ENCODE measurements at places on chromosomes 5 and 9.
A peak's percentile ranks its signal among the peaks of the same experiment; 100 is the strongest.

DNA sequence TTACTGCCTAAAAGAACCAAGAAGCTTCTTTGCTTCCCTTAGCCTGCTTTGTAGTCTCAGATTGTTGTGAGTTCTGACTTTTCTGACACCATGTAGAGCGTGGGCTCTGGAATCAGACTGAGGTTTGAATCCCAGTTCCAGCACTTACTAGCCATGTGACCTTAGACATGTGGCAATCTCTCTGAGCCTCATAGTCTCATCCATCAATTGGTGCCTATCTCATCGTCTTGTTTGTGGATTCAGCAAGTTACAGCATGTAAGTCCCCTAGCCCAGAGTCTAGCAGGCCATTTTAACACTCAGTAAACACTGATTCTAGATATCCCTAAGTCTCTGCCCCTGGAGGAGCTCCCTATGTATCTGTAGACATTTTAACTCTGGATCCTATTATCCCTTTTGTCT is 94.7 kb downstream of the ANGPTL2 start:
- no peak for DNase-seq

DNA sequence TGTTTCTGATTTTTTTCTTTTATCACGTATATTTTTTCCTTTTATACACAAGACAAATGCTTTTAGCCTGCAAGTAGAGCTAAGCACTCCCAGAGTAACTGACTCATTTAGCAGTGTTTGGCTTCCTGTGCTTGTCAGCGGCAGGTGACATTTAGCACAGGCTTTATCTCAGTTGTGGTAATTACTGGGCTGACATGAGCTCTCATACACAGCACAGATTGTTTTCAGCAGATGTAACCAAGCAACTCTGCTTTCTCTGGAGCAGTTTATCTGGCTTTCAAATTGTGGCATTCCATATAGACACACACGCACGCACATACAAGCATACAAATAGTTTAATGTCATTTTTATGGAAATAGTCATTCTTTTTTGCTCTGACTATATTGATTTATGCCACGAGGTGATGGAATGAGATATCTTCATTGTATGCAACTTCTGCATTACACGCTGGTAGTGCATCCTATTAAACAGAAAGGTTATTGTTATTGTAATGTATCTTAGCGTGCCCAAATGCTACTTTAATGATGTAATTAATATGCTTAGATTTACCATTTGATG is 379.0 kb upstream of the GRAMD2B start:
- DNase-seq = no peak

DNA sequence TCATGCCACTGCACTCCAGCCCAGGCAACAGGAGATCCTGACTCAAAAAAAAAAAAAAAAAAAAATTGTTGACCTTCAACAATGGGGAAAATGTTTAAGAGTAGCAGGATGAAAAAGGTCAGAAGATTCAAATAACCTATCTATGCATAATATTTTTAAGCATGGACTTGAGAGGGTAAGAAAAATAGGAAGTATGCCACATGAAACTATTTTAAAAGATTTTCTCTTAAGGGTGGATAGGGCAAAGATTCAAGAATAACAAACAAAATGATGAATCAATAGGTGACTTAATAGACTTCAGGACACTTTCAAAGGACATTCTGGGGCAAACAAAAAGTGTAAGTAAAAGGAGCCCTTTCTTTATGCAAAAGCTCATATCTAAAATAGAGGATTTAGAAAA is 3.2 kb downstream of the TEX48 start:
- no peak for DNase-seq

DNA sequence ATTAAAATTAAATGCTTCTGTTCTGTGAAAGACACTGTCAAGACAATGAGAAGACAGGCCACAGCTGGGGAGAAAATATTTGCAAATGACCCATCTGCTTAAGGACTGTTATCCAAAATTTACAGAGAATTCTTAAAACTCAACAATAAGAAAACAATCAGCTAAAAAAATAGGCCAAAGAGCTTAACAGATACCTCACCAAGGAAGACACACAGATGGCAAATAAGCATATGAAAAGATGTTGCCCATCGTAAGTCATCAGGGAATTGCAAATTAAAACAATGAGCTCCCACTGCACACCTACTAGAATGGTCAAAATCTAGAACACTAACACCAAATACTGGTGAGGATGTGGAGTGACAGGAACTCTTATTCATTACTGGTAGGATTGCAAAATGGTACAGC is 10.3 kb downstream of the WNK2 start:
- no peak for DNase-seq

DNA sequence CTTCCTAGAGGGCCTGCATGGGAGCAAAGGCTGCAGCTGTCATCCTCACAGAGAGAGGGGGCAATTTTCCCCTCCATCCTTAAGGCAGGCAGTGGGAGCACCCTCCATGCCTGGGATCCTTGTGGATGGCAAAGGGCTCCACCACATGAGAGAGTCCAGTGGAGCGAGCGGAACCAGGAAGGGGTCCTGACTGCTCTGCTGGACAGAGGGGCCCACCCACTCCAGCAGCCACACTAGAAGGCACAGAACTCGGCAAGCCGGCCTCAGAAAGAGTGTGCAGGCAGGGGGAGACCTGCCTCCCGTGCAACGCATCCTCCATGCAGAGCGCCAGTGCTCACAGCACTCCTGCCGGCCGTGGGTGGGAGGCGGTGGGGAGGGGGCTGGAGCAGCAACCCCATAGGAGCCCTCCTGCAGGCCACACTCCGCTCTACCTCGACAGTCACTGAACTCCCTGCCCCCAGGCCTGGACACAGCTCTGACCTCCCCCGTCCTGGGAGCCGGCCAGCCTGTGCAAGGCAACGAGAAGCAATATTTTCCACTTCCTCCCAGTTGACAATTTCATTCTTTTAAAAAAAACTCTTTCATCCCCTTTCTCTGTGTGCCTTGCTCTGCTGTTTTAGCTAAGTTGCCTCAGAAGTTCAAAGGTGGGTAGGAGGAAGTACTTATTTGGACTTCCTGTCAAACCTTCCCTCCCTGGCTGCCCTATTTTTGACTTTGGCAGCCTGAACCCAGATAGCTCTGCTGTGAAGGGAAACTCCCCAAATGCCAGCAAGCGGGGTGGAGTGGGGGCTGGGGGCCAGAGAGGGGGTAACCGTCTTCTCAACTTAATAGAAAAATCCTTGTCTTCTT is 5.3 kb upstream of the LCP2 start:
- peak; percentile 68 for DNase-seq

GRCh38 chr5:130799015-130799414 is 366.0 kb downstream of the HINT1 start:
- DNase-seq = no peak

DNA sequence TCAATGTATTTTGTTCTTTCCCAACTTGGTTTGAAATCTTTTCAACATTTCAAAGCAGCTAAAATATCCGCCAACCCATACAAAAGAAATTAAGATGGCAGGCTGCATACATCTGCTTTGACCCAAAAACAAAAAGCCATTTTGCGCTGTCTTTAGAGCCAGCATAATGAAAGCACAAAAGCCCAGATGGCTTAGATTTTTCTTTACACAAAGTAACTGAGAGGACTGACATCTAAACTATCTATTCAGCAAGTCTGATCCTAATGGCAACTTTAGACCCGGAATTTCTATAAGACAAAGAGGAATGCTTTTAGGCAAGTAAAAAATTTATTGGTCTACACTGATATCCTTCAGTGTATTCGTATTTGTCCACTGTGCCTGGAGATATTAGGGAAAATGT is 86.3 kb downstream of the MYO10 start:
- DNase-seq = no peak

GRCh38 chr5:177388521-177389052 is 4.4 kb downstream of the SLC34A1 start:
- no peak for DNase-seq

All from GM12878 (cell line).